ENCODE measurements at places on chromosomes 16 and 17.

DNA sequence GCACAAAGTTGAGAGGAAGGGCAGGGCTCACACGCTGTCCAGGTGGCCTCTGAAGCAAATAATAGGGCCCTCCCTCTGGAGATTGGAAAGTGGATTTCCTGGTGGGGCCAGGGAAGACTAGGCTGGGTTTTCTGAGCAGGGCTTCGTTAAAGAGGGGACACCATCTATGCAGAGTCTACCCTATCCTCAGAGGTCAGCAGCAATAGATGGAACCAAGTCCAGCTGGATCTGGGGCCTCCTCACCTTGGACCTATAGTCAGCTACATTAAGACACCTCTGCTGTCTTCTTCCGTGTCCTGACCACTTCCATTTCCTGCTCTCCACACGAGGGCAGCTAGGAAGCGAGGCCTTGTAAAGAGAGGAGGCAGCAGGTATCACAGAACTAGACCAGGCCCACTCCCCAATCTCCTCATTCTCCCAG lies 14.7 kb upstream of the ST6GALNAC1 start:
- DNase-seq, result no peak

GRCh38 chr17:42188749-42189650 lies 3.7 kb upstream of the HCRT start:
- DNase-seq, result no peak

DNA sequence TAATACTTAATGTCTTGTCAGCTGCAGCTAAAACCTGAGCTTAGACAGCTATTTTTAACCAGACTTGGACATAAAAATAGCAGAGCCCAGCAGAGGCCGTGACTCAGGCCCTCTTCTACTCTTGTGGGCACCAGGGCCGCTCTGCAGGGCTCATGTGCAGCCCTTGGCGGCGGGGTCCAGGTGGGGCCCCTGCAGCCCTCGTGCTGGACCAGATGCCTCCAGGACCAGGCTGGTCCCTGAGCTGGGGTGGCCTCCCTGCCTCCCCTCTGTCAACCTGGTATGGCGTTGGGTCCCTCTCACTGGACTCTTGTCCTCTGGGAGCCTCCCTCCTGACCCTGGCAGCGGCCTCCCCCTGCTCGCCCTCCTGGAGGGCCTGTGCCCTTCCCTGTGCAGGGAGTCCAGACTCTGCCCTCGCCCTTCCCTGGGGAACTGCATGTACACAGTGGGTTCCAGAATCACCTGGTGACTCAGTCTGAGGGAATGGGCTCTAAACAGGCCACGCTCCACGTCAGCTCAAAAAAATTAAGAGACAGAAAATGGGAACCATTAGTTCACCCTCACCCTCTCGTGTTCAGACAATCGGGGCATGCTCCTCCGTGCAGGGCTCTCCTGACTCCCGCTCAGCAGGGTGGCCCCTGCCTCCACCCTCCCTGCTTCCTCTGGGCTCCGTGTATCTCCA lies 9.7 kb downstream of the CDK5R1 start:
- no peak for DNase-seq

GRCh38 chr16:85943711-85944110 lies 44.7 kb downstream of the IRF8 start:
- DNase-seq, result no peak

DNA sequence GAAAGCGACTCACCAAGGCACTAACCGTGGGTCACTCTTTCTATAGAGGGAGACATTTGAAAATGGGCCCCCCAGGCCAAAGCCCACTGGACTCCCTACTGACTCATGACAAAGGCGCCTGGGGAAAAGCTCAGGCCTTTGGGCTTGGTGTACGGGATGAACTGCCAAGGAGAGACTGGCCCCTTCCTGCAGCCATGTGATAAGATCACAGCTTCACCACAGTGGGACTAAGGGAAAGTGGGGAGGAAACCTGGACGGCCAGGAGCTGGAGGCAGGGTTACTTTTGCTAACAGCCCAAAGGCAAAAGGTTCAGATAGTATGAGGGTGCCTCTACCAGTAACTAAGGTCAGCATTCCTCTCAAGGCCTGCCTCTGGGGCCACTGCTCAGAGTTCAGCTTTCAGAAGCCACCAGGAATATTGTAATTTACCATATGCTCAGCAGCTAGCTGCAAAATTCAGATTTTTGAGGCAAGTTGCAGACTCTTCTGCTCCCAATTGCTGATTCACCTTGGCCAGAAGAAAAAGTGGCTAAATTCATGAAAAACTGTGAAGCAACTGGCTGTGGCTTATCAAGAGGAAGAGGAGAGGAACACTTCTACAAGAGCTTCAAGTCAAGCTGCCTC lies 37.1 kb upstream of the SLC25A19 start:
- no peak for DNase-seq

DNA sequence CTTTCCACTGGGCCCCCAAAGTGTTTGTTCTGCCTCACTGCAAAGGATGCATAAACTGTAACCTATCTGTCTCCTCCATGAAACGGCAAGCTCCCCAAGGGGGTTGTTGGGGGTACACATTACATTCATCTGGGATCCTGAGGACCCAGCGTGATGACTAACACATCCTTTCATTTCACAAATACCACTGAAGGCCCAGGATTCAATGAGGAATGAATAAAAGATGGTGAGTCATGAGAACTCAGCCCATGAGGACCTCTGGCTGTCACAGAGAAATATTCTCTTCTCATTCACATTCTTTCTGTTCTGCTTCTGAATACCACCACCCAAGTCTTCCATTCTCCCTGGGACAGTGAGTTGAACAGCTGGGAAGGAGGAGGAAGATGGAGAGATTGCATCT lies 149.8 kb downstream of the RBFOX3 start:
- DNase-seq, result no peak

GRCh38 chr17:50844117-50844700 lies 8.8 kb downstream of the WFIKKN2 start:
- no peak for DNase-seq

DNA sequence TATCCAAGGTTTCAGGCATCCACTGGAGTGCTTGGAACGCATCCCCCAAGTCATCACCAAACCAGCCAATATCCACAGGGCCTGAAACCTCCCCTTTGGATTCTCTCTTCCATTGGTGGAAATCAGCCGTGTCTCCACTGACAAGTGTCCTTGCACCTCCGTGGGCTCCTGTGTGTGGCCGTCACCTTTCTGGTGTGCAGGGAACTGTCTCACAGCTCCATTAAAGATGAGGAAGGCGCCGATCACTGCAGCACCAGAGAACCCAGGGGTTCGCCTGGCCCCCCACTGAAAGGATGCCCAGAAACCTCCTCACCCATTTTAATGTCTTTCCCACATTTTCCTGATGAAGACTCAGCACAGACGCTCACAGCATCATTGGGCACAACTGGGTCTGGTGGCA lies 17.8 kb upstream of the METRNL start:
- no peak for DNase-seq

DNA sequence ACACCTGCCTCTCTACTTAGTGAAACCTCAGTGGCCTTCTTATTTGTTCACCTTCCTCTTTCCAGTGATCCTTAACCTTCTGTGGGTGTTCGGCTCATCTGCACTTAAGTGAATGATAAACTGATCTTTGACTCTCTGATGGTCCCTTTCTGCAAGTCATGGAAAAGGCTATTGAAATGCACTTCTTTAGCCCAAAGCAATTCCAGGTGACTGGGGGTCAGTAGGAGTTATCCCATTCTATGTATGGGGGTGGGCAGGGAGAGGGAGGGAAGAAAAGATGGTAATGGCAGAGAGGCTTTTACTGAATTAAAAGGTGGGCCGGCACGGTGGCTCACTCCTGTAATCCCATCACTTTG lies 170.8 kb downstream of the RGS9 start:
- no peak for DNase-seq

- DNase-seq, result no peak
Observed at GRCh38 chr16:67697422-67698185, 21.5 kb downstream of the GFOD2 start.

DNA sequence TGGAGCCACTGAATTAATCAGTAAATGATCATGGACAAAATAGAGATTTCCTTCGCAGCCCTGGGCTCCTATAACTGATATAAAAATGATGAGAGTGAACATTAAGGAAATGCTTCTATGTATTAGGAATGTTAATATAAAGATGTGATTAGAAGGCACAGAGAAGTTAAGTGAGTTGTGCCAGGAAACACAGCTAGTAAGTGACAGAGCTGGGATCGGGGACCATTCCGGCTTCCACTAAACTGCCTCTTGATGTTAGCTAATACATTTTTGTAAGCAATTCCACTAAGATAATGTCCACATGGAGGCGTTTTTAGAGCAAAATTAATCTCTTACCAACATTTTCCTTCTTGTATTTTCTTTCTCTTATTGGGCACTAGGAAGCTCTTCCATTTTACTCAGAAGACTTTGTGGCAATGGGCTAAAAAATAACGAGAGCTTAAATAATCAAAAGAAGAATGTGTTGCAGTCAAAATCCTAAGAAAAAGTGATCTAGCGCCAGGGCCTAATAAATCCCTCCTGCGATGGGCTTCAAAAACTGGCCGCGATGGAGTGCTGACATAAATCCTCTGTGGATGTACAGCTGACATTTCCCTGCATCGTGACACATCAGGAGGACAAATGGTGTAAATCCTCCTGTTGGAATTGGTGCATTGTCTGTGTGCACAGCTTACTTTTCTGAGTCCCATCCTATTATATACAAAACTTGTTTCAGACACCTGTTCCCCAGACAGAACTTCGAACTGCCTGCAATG lies 326.1 kb upstream of the MAF start:
- DNase-seq, result no peak

GRCh38 chr16:84791088-84791487 lies 28.7 kb upstream of the CRISPLD2 start:
- DNase-seq, result no peak

GRCh38 chr17:67053438-67054000 lies 9.2 kb downstream of the CACNG1 start:
- DNase-seq, result no peak

- DNase-seq, result no peak
Observed at GRCh38 chr17:46047398-46047797, 48.3 kb downstream of the STH start.

DNA sequence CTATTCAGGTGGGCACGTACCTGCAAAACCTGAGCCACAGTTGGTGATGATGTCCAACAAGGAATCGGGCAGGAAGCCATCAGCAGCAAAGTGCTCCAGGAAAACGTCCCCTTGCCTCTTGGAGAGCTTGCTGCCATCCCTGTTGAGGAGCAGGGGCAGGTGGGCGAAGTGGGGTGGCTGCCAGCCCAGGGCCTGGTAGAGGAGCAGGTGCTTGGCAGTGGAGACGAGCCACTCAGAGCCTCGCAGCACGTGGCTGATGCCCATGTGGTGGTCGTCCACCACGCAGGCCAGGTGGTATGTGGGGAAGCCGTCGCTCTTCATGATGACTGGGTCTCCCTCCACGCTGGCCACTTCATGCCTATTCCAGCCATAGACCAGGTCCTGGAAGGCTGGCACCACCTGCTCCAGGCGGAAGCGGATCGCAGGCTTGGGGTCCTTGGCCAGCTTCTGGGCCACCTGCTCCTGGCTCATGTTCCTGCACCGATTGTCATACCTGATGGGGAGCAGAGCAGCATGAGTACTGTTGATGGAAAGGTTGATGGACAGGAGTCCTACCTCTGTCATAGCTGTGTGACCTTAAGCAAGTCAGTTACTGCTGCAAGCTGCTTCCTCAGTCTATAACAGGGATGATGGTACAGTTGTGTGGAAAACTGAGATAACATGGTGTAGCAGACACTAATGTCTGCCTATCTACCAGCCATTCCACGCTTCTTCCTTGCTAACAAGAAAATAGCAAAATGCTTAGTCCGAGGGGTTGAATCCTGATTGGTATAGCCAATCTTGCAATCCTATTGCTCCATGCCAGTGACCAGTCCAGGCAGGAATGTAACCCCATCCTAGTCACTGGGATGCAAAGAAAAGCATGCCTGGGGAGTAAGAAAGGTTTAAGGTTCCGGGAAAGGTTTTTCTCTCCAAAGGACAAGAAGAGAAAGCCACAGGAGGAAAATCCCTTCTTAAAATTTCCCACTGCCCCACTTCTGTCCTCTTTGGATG lies 22.0 kb downstream of the EARS2 start:
- no peak for DNase-seq

Measured in activated CD4-positive, alpha-beta T cell treated with anti-CD3 and anti-CD28 coated beads for 24 hours (primary cell).